NCI-H748 treated with DMSO at 0.1 percent for 48 hours (cell line): ENCODE measurements at places on chromosomes 2 and 18.

GRCh38 chr2:132776287-132776686 is 106.3 kb upstream of the LYPD1 start:
- no peak for DNase-seq

DNA sequence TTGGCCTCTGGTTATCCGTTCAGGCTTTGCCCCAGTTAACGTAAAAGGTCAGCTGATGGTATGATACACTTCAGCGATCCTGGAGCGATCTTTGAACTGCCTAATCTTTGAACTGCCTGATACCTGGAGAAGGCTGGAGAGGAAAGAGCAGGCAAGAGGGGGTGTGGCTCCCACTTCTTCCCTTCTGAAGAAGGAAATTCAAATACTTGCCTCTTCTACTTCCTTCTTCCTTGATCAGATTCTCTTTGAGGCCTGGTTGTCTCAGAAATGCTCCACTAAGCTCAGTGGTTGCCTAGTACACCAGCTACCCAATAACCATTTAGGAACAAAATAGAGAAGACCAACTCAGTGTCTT is 619 bp downstream of the GALM start:
- no peak for DNase-seq

- no peak for DNase-seq
Measured at GRCh38 chr2:104432991-104433390, 420.9 kb upstream of the POU3F3 start.

GRCh38 chr18:10420561-10421352 is 33.7 kb upstream of the APCDD1 start:
- no peak for DNase-seq

GRCh38 chr2:201860636-201861066 is 54.3 kb downstream of the CDK15 start:
- DNase-seq: peak; percentile 54

DNA sequence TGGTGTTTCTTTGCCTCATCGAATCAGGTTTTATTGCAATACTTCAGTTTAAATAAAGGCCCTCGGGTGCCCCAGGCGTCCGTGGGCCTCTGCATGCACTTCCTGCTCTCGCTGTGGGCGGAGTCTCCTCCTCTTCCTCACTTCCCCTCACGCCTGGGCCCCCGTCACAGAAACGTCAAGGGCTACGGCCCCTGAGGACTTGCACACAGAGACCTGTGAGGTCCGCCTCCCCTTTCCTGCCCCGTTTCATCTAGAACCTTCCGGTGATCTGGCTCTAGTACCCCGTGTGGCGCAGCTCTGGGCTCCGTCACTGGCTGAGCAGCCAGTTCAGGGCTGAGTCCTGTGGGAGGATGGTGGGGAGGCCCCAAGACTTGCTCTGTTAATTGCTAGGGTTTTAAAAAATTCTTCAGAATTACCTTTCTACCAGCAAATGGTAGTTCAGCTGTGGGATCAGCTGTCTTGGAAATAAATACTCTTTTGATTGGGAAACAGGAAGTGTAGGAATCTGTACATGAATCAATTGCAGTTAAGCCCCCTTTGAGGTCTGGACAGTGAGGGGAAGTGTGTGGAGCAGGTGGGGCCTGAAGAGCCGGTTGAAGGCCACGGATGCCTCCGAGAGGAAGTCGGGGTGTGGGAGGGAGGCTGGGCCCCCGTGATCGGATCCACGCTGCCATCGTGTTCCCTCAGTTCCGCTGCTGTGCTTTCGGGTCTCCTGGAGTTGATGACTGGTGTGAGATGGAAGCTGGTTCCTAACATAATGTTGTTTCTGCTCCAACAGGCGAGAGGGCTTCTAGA is 10.2 kb downstream of the NFATC1 start:
- no peak for DNase-seq

GRCh38 chr2:101428422-101429176 is 41.3 kb upstream of the CREG2 start:
- DNase-seq: no peak

DNA sequence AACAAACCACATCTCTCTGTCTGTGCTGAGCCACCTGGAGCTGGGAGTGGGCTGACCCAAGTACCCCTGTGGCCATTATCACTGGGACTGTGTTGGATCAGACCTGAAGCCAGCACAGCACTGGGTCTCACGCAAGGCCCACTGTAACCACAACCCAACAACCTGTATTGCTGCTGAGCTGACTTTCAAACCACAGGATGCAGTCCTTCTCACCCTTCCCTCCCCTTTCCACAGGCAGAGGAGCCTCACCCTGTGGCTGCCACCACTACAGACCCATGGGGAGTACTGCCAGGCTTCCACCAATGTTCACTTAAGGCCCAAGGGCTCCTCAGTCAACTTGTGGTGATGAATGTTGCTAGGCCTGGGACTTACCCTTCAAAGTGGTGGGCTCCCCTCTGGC is 135.7 kb downstream of the DIS3L2 start:
- DNase-seq: no peak

DNA sequence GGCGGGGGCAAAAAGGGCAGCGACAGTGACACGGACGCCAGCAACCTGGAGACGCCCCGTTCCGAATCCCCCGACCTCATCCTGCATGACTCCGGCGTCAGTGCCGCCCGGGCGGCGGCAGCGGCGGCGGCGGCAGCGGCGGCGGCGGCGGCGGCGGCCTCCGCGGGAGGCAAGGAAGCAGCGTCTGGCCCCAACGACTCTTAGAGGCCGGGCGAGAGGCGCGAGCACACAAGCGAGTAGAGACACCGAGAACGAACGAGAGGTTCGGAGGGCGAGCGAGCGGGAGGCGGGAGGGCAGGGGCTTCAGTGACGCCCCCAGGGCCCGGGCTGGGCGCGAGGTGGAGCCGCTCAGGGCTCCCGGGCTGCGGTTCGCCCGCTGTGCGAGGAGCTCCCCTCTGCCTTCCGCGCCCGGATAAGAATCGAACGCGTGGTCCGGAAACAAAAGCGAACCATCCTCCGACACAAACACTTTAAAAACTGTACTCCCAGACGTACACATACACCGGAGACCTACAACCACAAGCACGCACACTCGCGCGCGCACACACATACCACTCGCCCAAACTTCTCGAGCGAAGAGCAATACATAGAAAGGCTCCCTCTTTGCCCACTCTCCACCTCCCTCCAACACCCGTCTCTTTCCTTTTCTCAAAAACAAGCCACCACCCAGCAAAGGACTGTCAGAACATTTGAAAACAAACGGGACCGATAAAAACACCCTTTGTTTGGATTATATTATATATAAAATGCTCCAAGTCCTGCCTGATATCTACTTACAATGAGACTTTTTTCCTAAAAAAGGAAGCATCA is 2.8 kb downstream of the SP9 start:
- DNase-seq: no peak

DNA sequence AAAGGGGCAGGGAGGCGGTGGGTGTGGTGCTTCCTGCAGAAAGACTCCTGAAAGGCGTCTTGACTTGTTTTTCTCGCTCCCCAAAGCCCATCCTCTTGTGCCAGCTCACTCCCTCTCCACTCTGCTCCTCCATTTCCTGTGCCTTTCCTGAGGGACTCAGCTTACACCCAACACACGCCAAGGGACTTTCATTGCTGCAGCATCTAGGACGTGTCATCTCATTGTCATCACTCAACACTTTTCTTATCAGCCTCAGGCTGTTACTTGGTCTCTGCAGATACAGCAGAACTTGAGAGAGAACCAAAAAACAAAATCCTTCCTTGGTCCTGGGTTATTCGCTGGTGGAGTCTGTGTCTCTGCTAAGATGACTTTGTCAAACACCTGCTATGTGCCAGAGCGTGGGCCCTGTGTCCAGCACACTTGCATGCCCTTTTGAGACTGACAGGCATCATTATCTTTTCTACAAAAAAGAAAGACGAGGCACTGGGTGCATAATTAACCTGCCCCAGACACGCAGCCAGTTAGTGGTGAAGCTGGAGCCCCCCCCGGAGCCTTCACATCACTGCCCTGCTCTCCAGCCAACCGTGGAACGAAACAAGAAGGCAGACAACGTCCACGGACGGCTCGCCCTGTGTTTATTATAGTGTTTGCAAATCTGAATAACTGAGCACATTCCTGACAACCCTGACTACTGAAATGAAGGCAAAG is 261.7 kb upstream of the HDAC4 start:
- DNase-seq: no peak
